ENCODE measurements at places on chromosomes 3 and 15.
A peak's percentile ranks its signal among the peaks of the same experiment; 100 is the strongest.

- peak; percentile 44 for DNase-seq
Observed at GRCh38 chr15:22980189-22981050, at the start of gene CYFIP1. TSS of gene CYFIP1 (minus strand) at chr15:22980368. CDS start at chr15:22947285, 33,083 bp downstream.

- DNase-seq = no peak
Observed at GRCh38 chr3:59764171-59764570, 714.3 kb upstream of the CFAP20DC start.

- DNase-seq = no peak
Observed at GRCh38 chr3:55591888-55592287, 104.8 kb upstream of the WNT5A start.

DNA sequence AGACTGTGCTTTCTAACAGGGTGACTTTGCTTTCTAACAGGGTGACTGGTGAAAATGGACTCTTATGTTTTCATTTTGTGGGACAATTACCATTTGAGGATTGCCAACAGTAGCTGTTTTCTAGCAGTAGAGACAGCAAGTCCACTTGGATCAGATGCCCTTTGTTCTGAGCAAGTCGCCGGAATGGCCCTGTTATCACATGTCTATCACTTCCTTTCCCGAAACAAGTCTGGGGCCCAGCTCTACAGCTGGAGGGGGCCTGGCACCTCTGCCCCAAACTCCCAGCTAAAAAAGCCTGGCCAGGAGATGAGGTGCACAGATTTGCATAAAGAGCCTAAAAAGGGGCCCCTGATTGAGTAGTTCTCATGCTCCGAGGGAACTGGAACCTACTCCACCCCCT, 44.6 kb downstream of the THBS1 start:
- DNase-seq = no peak

DNA sequence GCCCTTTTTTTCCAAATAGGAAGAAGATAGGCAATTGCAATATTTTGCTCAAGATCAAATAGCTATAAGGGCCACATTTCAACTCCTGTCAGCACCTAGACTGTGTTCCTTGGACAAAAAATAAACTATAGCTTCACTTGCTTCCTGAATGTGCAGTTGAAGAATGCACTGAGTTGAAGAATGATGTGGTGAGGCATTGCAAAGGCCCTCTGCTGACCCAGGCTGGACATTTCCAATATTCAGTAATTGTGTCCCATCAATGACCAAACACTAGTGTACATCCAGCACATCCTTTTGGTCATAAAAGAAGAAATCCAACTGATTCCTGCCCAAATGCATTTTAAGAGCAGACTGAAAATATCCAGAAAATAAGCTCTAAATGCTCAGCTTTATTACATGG, 424.8 kb upstream of the TGFBR2 start:
- DNase-seq = no peak

DNA sequence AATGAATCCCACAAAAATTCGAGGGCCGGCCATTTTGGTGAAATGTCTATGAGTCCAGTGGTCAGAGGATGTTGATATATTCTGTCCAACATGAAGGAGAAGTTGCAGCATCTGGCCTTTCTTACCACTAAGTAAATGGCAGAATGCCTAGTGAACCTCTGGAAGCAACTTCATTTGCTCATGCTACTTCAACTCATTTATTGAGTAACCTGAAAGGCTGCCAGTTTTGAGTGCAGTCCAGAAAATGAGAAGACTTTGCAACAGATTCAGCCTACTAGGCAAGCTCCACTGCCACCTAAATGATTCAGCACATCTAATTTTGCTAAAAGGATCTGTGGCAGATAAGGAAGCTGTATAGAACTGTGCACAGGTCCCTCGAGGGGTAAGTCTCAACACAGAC, 265.0 kb downstream of the OPA1 start:
- peak; percentile 29 for DNase-seq

- no peak for DNase-seq
Observed at GRCh38 chr15:46946953-46947352, 770.4 kb upstream of the SEMA6D start.

- DNase-seq = peak; percentile 32
Observed at GRCh38 chr15:70974004-70974832, 81.6 kb downstream of the LRRC49 start.

DNA sequence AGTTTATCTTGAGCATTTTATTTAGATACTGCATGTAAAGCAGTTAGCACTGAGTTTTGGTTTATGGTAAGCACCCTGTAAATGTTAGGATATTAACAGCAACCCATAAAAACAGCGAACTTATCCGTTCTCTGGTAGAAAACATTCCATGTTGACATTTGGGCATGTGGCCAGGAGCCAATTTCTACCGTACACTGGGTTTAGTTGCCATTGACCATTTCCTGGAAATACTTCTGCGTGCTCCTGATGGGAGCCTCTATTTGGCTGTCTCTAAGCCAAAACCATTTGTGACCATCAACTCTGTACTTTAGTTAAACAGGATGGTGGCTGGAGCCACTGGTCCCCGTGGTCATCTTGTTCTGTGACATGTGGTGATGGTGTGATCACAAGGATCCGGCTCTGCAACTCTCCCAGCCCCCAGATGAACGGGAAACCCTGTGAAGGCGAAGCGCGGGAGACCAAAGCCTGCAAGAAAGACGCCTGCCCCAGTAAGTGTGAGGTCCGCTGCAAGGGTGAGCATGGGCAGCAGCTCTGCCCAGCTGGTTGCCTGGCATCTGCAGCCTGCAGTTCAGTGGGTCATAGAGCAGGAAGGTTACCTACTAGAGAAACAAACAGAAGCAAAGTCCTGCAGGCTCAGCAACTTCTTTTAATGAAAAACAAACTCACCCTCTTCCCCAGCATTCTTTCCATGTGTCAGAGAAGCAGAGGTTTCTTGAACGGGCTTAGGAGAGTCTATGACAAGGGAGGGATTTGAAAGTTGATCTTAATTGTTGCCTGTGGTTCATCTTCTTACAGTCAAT, 7.1 kb downstream of the THBS1 start:
- DNase-seq = no peak

DNA sequence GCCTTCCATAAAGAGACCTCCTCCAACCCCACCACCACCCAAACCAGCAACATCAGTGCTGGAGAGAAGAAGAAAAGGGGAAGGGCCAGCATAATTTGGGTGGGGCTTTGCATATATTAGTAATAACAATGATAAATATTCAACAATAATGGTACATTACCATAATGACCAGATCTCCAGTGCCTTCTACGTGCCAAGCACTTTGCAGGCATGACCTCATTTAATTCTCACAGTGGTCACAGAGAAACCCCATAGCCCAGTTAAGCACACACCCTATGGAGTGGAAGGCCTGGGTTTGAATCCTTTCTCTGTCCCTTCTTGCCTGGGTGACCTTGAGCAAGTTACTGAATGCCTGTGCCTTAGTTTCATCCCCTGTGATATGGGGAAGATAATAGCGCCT, 49.2 kb downstream of the CORO2B start:
- DNase-seq = no peak

- no peak for DNase-seq
Observed at GRCh38 chr3:56051052-56051451, 417.2 kb downstream of the ERC2 start.

DNA sequence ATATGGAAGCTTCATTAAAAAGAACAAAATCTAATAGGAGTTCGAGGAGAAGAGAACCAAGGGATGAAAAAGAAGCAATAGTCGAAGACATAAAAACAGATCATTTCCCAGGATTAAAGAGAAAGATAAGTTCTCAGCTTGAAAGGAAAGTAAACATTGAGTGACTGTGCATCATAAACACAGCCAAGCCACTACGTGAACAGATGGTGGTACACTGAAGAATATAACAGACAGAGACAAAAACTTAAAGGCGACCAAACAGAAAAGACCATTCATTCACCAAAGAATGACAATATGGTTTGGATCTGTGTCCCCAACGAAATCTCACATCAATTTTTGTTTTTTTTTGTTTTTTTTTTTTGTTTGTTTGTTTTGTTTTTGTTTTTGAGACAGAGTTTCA, 210.8 kb upstream of the LINGO1 start:
- DNase-seq = no peak

GRCh38 chr3:119834754-119835370, 53.0 kb downstream of the NR1I2 start:
- peak; percentile 31 for DNase-seq

DNA sequence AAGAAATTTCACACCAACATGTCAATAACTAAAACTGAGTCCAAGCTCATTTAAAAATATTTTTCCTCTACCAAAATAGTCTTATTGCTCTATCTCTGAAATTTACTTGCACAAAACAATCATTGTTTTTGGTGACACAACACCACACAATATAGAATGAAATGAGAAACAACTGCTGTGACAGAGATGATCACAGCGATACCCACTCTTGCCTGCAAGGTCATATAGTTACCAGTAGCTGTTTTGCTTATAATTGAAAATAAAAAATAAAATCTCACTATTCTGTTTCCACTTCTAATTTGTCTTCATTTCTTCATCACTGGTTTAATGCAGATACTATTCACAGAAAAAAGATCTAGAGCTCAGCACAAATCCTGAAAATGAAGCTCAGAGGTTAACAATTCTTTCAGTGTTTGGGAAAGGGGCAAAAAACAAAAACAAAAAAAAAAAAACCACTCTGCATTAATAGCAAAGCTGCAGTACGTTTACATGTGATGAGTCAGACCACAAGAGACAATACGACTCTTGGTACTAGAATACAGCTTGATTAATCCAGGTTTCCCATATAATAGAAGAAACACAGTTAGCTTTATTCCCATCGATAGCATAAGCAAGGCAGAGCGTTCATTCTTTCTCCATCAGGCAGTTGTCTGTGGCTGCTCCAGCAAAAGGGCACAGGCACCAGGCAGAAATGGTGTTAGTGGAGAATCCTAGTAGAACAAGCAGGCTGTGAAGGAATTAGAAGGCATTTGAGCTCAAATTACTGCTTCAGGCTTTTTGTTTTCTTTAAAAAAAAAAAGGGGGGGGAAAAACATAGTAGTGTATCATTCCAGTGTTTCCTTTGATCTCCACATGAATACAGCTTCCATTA, 773 bp downstream of the ANKRD28 start:
- peak; percentile 62 for DNase-seq
